ENCODE measurements at places on chromosomes 7 and 10. TPM values are rescaled to one million over a fixed set of nuclear protein-coding genes. Genes with fewer than 3 reads are reported as not detected.

GRCh38 chr7:43569424-43569823 lies 13.5 kb upstream of the STK17A start:
- no peaks in the 10 kb centered on the region for H3K27me3 ChIP-seq
- peak overlapping the region; percentile 86 for H3K27ac ChIP-seq
- H3K4me1 ChIP-seq, result peaks cover 24% of the 10 kb centered on the region
- no peak overlapping the region for H3K4me3 ChIP-seq
- peak; percentile 95 for DNase-seq

DNA sequence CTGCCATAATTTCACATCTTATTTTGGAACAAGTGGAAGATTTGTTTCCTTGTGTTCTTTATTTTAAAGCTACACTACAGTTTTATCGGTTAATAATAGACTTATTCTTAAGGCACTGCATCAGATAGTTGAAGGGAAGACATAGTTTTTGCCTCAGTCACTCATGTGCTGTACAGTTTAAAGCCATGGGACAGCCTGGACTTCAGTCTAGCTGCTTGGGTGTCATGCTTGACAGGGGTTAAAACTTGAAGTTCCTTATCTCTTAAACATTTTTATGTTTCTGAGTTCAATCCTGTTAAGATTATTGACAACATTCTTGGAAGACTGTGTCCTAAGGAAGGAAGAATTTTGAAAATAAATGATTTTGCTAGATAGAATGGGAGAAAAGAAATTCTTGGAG lies 49.7 kb downstream of the PPP1R9A start:
- H3K27ac ChIP-seq, result no peak overlapping the region
- DNase-seq, result no peak
- H3K4me3 ChIP-seq, result no peak overlapping the region

DNA sequence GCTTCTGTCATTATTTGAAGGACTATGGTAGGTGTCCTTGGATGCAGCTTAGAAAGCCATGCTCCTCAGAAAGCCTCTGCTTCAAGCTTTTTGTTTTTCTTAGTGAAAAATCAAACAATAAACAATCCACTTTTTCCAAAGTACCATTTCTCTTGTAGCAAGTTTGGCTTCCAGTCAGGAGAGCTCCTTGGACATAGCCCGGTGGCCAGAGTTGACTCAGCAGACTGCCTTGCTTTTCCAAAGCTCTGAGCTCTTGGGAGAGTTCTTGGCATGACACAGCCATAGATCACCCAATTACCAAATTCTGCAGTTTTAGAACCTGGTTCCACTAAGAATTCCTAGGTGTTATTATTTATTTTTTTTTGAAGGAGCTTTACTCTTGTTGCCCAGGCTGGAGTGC lies 189.4 kb upstream of the MTPN start:
- no peak overlapping the region for H3K4me3 ChIP-seq
- DNase-seq, result no peak
- H3K27me3 ChIP-seq, result no peaks in the 10 kb centered on the region
- H3K27ac ChIP-seq, result no peak overlapping the region

DNA sequence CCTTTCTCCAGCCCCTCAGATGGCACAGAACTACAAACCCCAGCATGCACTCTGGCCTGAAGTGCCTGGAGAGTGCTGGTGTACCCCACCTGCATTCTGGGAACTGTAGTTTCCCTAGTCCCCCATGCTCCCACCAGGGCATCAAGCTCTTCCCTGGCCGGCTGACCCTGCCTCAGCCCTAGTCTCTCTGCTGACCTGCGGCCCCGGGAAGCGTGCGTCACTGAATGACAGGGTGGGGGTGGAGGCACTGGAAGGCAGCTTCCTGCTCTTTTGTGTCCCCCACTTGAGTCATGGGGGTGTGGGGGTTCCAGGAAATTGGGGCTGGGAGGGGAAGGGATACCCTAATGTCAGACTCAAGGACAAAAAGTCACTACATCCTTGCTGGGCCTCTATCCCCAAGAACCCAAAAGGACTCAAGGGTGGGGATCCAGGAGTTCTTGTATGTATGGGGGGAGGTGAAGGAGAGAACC lies 2.1 kb downstream of the NOS3 start:
- H3K27ac ChIP-seq, result no peak overlapping the region
- no peak overlapping the region for H3K4me3 ChIP-seq
- no peak for DNase-seq

GRCh38 chr7:143256932-143257331 lies 6.3 kb upstream of the GSTK1 start:
- no peaks in the 10 kb centered on the region for H3K4me1 ChIP-seq
- no peak overlapping the region for H3K4me3 ChIP-seq
- H3K36me3 ChIP-seq, result no peaks in the 10 kb centered on the region
- no peak for DNase-seq
- no peaks in the 10 kb centered on the region for H3K27me3 ChIP-seq

- H3K27me3 ChIP-seq, result no peaks in the 10 kb centered on the region
- peaks cover 12% of the 10 kb centered on the region for H3K4me1 ChIP-seq
- DNase-seq, result peak; percentile 74
- peak overlapping the region; percentile 32 for H3K27ac ChIP-seq
Observed at GRCh38 chr10:98433881-98434732, 12.6 kb downstream of the HPS1 start.

GRCh38 chr10:109939315-109939961 lies 16.1 kb upstream of the XPNPEP1 start:
- no peak overlapping the region for H3K4me3 ChIP-seq
- H3K27me3 ChIP-seq, result no peaks in the 10 kb centered on the region
- H3K36me3 ChIP-seq, result no peaks in the 10 kb centered on the region
- no peak overlapping the region for H3K27ac ChIP-seq
- peaks cover 5% of the 10 kb centered on the region for H3K4me1 ChIP-seq
- DNase-seq, result peak; percentile 23

GRCh38 chr10:33032654-33033151 lies 74.7 kb upstream of the ITGB1 start:
- H3K4me1 ChIP-seq, result peaks cover 10% of the 10 kb centered on the region
- H3K27ac ChIP-seq, result peak overlapping the region; percentile 68
- peak overlapping the region; percentile 1 for H3K4me3 ChIP-seq

Gene GPC2
- 7.6 TPM for total RNA-seq

Gene TRUB1
- total RNA-seq, result 23.0 TPM

Gene MOGAT3
- total RNA-seq, result not detected

Gene POLR2J2
- total RNA-seq, result 3.1 TPM

Gene UROS
- total RNA-seq, result 66.0 TPM
